ENCODE measurements at places on chromosomes 12 and 14.

- no peak for DNase-seq
These were observed 138.2 kb upstream of the NCOR2 start for GRCh38 chr12:124705545-124706138.

DNA sequence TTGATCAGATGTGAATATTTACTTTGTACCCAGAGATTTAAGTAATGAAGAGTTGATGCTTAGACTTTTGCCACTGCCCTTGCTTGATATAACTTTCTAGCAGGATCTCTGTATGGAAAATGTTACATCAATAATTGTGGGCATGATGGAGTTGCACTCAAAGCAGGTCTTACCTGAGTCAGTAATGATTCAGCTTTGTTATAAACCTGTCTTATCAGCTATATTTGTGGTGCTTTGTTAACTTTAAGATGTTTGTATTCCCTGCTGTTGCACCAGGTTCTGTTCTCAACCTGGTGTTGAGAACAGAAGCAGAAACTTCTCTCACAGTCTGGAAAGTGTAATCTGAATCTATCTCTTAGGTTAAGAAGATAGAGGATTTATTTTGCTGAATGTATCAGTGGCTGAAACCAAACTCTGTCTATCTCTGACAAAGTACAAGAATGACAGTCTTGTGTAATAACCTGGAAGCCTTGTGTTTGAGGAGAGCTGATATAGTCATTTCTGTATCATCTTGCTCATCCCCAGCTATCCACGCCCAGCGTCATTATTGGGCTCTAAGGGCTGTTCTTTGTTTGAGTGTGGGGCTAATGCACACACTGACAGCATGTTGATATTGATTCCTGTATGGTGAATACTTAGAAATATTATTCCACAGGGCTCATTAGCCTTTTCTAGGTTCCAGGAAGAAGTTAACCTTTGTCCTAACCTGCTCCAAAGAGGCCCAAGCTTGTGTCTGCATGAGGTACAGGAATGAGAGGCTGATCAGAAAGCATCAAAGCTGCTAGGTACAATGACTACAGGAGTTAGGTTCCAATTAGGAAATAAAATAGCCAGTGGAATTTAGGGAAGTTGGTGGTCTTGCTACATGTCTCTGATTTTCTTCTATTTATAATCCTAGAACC lies 3.6 kb downstream of the AKAP6 start:
- no peak for DNase-seq

DNA sequence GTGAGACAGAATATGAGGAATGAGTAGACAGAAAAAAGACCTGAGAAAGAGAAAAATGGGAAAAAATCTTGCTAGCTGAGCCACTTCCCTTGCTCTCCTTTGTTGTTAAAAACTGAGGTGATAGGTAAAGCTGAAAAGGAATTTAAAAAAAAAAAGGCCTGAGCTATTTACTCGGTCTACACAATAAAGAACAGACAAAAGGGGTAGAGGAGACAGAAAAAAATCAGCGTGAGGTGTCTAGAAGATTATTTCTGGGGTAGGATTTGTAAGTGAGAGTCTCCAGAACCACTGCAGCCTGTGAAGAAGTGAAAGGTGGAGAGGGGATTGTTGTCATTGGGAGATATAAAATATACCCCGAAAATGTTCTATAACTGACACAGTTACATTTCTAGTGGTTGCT lies 98.8 kb downstream of the EXOC5 start:
- no peak for DNase-seq

- DNase-seq, result no peak
These were observed 346.9 kb upstream of the FKBP4 start for GRCh38 chr12:2447861-2448260.

DNA sequence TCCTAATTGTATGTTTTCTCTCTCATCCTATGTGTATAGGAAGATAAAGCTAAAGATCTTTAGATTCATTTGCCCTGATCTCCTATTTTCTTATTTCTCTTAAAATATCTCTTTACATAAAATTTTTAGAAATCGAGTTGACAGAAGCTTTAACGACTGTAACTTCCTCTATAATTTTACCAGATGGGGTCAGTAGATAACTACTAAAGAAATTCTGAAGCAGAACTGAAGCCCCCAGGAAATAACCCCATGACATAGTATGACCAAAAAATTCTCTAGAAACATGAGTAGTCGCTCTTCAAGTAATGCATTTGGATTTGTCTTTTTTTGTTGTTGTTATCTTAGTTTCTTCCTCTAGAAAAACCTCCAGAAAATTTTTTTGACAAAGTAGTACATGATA lies 288.0 kb downstream of the ERC1 start:
- DNase-seq, result no peak

DNA sequence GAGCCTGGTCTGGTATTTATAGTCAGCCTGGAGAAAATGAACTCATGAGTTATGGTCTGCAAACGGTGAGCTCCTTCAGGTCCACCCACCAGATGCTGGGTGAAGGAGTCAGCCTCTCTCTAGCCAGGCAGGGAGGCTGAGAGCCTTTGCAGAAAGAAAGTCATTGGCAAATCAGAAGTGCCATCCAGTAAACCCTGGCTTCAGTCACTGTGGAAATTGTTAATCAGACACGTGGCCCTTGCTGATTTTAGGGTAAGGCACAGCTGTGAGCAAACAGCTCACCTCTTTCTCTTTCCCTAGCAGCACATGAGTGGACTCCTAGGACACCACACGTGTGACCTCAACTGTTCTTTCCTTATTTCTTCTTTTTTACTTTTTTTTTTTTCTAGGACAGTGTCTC lies 44.9 kb downstream of the CHST11 start:
- no peak for DNase-seq

GRCh38 chr14:31388687-31389413 lies 31.5 kb downstream of the HEATR5A start:
- DNase-seq, result no peak

GRCh38 chr12:9699898-9700605 lies 30.5 kb downstream of the CLEC2D start:
- no peak for DNase-seq

- DNase-seq, result no peak
These were observed 482 bp upstream of the PSMC1 start for GRCh38 chr14:90255871-90256270.

GRCh38 chr12:128702371-128702770 lies 121.4 kb downstream of the SLC15A4 start:
- no peak for DNase-seq

DNA sequence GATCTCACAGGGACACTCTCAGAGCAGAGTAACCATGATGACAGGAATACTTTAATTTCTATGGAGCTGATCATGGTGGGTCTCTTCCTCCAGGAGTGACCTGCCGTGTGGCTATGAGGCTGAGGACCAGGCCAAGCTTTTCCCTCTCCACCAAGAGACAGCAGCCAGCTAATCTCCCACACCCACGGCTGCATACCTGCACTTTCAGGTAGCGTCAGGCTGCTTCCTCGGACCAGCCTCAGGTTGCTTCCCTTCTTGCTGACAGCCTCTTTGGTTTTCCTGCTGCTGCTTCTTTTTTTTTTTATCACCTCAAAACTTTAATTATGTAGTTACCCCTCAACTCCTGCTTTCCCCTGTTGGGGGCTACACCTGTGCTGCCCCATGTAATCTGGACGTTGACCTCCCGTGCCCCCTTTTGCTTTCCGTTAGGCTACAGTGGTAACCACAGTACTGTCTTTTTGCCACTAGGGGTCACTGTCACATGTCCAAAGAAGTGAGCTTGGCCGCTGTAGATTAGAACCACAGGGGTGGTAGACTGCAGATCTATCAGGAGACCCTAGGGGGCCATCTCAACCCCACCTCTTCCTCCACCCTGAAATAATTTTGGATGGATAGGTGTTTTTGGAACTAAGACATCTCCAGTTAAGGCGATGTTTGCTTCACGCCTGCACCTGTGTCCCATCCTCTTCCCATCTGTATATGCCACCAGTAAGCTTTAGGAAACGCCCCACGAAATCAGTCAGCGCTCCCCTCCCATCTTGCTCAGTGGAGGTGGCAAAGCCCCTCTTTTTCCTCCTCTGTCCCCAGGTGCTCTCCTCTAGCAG lies 7.8 kb upstream of the PIP4K2C start:
- DNase-seq, result peak; percentile 59

DNA sequence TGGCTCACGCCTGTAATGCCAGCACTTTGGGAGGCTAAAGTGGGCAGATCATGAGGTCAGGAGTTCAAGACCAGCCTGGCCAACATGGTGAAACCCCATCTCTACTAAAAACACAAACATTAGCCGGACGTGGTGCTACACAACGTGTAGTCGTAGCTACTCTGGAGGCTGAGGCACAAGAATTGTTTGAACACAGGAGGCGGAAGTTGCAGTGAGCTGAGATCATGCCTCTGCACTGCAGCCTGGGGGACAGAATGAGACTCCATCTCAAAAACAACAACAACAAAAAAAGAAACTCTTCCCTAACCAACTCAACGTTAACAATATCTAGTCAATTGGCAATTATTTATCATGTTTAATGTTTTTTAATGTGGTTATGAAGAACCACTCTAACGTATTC lies 89.3 kb downstream of the EPS8 start:
- no peak for DNase-seq

GRCh38 chr12:4734625-4735340 lies 14.6 kb downstream of the GALNT8 start:
- DNase-seq, result no peak

GRCh38 chr12:109999983-110000505 lies 814 bp downstream of the ANKRD13A start:
- DNase-seq, result no peak

DNA sequence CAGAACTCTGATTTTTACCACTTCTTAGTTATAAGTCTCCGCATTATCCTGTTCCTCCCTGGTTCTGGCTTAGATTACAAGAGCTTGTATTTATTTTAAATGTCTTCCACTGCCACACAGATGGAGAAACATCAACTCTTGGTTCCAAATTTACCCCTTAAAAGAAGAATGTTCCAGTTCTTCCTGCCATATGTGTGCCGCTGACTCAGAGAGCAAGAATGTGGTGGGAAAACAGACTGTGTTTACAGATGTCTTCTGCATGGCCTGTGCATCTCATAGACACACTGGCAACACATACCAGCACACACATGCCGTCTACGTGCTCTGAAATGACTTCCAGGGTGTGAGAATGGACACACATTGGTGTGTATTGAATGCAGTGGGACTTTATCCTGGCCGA lies 383.0 kb downstream of the LRIG3 start:
- DNase-seq, result peak; percentile 95

DNA sequence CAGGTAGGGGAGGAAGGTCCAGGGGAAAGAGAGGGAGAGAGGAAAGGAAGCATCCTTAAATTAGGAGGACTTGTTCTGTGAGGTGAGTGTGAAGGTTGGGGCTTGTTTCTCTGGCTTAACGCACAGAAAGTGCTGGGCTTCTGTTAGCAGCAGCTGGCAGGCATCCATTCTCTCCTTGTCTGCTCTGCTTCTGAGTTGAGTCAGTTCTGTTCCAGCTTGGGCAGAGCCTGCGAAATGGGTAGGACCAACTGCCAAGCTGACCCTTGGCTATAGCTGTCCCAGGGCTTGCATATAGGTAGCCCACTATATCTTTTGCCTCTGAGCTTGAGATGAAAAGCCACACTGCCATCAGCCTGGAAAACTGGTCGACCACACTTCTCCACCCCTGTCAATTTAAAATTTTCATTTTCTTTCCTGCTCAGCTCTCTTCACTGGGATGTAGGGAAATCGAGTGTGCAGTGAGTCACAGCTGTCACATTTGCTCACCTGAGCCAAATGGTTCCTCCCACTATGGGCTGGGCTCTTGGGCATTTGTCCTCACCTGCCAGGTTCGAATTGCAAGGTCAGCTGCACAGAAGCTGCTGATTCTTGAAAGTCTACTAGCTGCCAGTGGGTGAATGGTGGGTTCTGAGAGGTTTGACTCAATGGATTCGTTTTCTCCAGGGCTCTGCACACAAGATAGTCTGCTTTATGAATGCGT lies 256.4 kb upstream of the PWP1 start:
- DNase-seq, result no peak

GRCh38 chr12:13784504-13784903 lies 196.9 kb downstream of the GRIN2B start:
- no peak for DNase-seq

DNA sequence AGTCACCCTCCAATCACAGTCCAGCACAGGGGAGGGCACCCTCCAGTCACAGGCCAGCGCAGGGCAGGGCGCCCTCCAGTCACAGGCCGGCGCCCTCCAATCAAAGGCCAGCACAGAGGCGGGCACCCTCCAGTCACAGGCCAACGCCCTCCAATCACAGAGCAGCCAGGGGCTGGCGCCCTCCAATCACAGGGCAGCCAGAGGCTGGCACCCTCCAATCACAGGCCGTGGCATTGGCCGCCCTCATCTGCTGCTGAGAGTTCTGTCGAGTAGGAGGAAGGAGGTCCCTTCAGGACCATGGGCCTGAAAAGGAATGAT lies 26.6 kb downstream of the DDX51 start:
- no peak for DNase-seq

- peak; percentile 43 for DNase-seq
These were observed 227.9 kb downstream of the SLC25A21 start for GRCh38 chr14:36944307-36945010.

GRCh38 chr12:77723308-77723707 lies 107.4 kb upstream of the NAV3 start:
- DNase-seq, result no peak

GRCh38 chr12:47556261-47557030 lies 149.4 kb downstream of the RPAP3 start:
- no peak for DNase-seq

DNA sequence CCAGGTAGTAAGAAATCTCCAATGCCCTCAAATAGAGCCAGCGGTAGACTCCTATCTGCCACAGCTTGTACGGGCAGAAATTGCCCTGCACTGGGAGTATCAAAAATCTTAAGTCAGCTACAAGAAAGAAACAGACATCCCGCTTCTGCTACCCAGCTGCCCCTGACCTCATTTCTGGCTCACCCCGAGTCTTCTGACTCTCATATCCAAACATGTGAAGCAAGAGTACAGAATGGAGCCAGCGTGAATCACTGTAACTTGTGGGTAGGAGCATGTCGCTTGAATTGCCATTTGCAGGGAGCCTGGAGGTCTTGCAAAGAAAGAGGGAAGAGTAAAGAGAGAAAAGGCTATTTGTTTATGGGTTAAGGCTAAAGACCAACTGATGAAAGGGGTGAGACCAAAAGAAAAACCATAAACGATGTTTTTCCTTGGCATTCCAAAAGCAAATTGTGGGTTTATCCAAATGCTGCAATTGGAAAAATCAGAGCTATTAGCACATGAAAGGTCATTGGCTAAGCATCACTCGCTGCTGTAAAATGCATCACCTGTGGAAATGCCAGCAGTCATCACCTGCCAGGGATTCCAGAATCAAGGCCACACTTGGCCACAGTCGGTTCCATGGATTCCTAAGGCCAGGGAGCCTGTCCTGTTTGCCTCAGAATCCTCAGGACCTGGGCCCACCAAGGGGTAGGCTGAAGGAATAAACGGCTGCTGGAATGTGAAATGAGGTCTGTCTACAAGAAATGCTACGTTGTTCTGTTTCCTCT lies 86.6 kb downstream of the FOXN3 start:
- no peak for DNase-seq

DNA sequence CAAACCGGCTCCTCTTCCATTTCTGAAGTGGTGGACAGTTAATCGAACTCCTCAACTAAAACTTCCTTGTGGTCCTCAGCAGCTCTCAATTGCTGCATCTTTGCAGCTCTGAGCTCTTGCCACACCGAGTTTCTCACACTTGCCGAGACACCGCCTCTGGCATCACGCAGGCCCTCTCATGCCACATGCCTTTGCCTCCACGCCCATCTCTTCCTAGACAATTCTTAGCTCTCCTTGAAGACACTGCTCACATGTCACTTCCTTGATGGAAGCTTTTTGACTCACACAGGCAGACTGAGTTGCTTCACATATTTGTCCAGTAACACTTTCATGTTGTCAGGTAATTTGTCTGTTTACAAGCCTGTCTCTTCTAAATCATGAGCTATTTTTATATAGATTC lies 29.2 kb downstream of the KCNA1 start:
- no peak for DNase-seq

- DNase-seq, result no peak
These were observed 7.7 kb downstream of the PPP1R3E start for GRCh38 chr14:23294734-23295561.
